ENCODE measurements at places on chromosomes 5 and 9.

DNA sequence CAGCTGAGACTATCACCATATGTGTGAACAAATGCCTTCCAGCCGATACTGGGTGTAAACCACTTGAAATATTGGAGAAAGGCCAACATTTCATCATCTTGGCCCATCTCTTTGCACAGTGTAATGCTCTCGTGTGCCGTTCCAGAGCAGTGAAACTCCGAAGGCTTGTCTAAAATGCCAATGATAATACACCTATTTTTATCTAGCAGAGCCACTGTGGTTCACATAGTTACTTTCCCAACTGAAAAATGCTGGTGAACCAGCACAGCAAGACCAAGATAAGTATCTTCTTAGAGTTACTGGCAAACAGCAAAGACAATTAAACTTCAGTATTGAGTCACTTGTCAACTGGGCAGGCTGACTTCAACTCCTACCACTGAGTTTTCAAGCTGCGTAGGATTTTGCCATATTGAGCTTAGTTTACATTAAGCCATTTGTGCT, 379.9 kb upstream of the ACTBL2 start:
- no peak for DNase-seq

DNA sequence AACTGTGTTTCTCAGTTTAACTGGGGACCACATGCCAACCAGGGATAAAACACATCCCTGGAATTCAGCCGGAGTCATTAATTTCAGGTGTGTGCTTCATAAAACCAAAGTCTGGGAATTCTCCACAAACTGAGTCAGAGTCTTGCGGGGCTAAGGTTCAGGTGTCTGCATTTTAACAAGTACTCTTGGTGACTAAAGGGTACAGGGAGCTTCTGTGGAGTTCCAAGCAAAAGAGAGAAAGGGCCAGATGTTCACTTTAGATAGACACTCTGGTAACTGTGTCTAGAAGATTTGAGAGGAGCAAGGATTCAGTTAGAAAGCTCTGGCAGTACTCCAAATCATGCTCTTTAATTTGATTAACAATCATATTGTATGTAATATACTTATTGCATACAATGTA, 4.0 kb downstream of the NADK2 start:
- no peak for DNase-seq

DNA sequence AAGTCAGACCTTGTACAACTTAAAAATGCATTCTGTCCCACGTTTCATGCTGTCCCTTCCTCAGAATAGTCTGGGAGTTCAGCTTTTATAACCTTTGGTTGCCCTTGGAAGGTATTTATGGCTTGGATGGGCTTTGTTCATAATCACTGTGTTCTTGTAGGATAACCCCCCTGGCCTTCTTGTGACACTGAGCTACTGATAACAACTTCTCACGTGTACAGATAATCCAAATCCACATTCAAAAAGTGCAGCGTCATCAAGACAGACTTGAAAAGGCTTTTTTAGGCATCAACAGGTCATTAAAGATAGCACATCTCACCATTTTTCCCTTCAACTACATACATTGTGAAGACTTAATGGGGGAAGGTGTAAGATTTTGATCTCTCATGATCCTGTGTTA, 42.0 kb downstream of the SLC1A3 start:
- no peak for DNase-seq

- DNase-seq: no peak
Measured at GRCh38 chr5:55031492-55031891, 7.4 kb downstream of the GZMK start.

- no peak for DNase-seq
Measured at GRCh38 chr9:8136477-8136876, 336.9 kb upstream of the DMAC1 start.

DNA sequence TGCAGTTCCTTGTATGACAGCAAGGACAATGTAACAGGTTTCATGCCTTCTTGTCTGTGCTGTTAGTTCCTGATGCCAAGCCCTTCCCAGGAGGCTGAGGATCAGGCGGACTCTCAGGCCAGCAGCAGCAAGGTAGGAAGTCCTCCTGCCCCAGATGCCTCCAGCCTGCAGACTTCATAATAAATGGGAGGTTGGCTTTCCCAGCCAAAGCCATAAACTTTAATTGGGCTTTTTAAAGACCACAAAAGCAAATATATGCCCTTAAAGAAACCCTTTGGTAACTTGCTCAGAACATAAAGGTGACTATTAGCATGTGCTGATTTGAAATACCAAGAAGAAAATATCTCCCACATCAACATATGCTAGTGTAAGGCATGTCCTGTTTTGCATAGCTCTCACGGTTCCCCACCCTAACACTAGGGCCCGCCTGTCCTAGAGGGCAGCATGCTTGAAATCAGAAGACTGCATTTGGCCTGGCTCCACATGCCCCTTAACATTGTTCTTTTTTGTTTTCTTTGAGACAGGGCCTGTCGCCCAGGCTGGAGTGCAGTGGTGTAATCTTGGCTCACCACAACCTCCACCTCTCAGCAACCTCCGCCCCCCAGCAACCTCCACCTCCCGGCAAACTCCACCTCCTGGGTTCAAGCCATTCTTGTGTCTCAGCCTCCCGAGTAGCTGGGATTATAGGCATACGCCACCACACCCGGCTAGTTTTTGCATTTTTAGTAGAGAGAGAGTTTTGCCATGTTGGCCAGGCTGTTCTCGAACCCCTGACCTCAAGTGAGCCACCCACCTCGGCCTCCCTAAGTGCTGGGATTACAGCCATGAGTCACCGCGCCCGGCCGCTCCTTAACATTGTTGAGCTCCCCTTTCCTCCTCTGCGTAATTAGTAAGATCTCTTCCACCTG, 44.6 kb upstream of the FCN1 start:
- no peak for DNase-seq

GRCh38 chr9:135951889-135952663, 9.1 kb downstream of the UBAC1 start:
- DNase-seq: no peak

DNA sequence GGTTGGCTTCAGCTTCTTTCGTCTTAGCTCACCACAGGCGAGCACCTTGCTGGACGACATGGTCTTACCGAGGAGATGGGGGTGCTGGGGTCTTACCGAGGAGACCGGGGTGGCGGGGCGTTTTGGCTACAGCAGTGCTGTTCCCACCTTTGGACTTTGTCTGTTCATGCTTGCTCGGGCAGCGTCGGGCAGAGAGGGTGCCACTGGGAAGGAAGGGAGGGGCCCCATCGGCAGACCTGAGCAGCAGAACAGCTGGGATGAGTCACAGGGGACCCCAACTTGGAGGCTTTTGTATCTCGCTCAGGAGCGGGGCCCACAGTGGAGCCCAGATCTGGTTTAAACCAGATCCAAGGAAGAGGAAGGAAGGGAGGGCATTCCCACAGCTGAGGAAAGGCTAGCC, 106.0 kb upstream of the CACNA1B start:
- DNase-seq: no peak

GRCh38 chr9:93699650-93700049, 123.3 kb downstream of the PHF2 start:
- DNase-seq: no peak

GRCh38 chr5:131218392-131218791, 45.5 kb upstream of the CDC42SE2 start:
- DNase-seq: no peak

DNA sequence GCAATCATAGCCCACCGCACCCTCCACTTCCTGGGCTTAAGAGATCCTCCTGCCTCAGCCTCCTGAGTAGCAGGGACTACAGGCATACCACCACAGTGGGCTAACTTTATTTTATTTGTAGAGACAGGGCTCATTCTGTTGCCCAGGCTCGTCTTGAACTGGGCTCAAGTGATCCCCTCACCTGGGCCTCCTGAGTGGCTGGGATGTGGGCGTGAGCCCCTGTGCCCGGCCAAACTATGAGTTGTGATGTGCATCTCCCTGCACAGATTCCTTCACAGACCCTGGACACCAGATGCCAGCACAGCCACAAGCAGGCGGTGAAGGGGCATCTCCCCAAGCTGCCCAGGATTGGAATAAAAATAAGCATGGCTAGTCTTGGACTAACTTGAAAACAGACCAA, 244.9 kb upstream of the IRX1 start:
- DNase-seq: no peak

- no peak for DNase-seq
Measured at GRCh38 chr5:55218967-55219366, 8.1 kb downstream of the MCIDAS start.

DNA sequence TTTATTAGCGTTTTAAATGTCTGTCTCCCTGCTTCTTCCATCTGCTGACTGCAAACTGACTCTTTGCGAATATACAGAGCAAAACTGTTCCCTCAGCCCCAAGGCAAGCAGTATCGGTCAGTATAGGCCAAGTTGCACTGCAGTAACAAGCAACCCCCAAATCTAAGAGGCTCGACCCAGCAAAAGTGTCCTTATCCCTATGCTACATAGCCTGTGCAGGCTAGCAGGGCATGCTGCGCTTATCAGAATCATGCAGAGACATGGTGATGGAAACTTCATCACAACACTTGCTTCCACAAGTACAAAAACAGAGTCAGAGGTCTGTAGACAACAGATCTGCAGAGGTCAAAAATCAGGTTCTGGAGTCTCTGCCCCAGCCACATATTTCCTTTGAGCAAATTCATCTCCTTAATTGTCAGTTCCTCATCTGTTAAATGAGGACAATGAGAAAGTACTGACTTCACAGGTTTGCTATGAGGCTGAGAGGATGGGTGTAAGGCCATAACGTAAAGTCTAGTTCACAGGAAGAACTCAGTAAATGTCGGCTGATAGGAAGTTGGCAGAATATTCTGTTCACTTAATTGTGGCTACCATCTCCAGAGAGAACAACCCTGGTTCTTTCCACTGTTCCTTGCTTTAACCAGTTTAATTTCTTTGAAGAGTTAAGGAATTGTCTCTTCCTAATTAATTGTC, 9.6 kb upstream of the IL17B start:
- no peak for DNase-seq

- peak; percentile 35 for DNase-seq
Measured at GRCh38 chr5:140631831-140632365, 1.1 kb downstream of the CD14 start.

GRCh38 chr9:1140057-1140456, 89.9 kb downstream of the DMRT2 start:
- DNase-seq: no peak

GRCh38 chr5:72096602-72097188, 10.6 kb upstream of the MAP1B start:
- DNase-seq: no peak

GRCh38 chr5:127812570-127812969, 109.4 kb downstream of the CCDC192 start:
- DNase-seq: no peak

DNA sequence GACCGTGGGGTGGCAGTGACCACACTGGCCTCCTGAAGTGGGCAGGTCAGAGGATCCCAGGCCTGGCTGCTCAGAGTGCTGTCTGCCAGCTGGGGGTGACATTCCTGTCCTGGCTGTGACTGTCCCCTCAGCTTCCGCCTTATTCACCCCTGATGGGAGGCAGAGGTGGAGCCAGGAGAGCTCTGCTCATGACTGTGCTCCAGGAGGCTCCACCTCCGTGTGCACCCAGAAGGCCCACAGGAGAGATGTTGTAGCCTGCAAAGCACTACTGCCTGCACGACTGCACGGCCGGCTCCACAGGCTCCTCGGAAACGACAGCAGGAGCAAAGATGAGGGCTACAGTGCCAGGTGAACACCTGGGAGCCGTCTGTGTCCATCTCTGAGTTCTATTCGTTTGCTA, 60.9 kb downstream of the ROPN1L start:
- no peak for DNase-seq

GRCh38 chr5:105696440-105696839, 1974.3 kb downstream of the EFNA5 start:
- DNase-seq: no peak

DNA sequence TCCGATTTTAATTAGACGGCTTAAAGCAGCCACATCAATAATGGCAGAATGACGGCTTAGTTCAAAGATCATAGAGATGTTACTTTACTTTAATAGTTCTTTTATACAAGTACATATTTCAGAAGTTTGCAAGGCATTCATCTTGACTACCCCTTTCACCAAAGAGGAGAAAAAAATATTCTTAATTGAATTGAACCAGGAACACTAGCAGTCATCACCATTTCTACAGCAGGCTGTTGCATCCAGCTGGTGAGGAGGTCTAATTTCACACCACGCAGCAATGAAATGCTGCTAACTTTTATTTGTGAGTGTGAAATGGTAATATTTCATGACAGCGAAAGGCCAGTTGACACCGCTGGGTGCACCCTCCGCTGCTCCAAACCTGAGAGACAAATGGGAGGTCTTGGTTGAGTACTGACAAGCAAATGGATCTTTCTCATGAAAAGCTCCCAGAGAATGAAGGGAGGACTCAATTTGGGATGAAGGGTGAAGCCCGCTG, 322.2 kb downstream of the GLIS3 start:
- DNase-seq: no peak

- no peak for DNase-seq
Measured at GRCh38 chr5:172002310-172002709, 4.1 kb downstream of the FBXW11 start.

- DNase-seq: no peak
Measured at GRCh38 chr5:144433893-144434292, 263.2 kb downstream of the KCTD16 start.

DNA sequence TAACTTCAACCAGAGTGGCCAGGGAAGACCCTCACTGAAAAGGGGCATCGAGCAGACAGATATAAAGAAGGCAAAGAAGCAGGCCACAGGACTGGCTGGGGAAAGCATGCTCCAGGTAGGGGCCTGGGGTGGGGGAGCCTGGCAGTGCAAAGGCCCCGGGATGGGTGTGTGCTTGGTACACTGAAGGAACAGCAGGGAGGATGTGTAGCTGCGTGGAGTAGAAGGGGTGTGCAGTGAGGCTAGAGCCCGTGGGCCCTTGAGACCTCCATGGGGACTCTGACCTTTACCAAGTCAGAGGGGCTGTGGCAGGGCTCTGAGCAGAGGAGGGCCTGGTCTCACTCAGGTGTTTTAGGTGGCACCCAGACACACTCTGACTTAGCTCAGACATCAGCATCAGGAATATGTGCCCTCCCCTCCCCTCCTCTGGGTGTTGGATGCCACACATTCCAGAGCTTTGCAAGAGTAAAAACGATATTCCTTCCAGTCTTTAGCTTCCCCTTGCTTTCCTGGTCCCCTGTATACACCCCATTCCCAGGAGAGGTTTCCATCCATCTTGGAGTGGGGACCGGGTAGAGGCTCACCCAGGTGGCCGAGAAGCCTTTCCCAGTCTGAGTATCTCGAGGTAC, 7.6 kb downstream of the TRIM7 start:
- no peak for DNase-seq

GRCh38 chr5:161803-162110, 29.5 kb upstream of the LRRC14B start:
- DNase-seq: no peak

GRCh38 chr5:81749561-81750307, 1.2 kb downstream of the SSBP2 start:
- peak; percentile 44 for DNase-seq

- no peak for DNase-seq
Measured at GRCh38 chr9:95772320-95773052, 103.0 kb upstream of the ERCC6L2 start.

- DNase-seq: no peak
Measured at GRCh38 chr5:15383469-15383868, 116.5 kb upstream of the FBXL7 start.

GRCh38 chr9:6822696-6823095, 64.9 kb downstream of the KDM4C start:
- DNase-seq: no peak
